ENCODE measurements at places on chromosomes 4 and X.

DNA sequence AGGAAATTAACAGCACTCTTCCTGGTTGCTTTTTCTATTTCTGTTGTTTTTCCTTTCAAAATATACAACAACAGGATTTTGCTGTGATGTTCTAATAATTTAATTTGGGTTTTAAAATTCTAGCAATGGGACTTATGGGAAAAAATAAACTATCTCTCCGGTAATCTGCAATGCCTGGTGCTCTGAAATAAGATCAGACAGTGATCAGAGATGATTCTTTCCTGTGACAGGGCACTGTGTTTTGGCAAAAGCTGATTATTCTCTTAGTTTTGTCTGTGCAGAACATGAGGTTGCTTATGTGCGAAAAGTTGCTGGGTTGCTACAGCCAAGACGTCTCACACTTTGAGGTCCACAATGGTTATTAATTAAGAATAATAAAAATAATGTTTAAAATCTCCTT lies 291.7 kb downstream of the FBXO8 start:
- H3K27me3 ChIP-seq: peaks cover 9% of the 10 kb centered on the region
- H3K27ac ChIP-seq: no peak overlapping the region
- H3K36me3 ChIP-seq: no peaks in the 10 kb centered on the region
- no peaks in the 10 kb centered on the region for H3K4me1 ChIP-seq
- no peak for ATAC-seq

- H3K4me3 ChIP-seq: no peak overlapping the region
- peaks cover 67% of the 10 kb centered on the region for H3K36me3 ChIP-seq
- no peaks in the 10 kb centered on the region for H3K4me1 ChIP-seq
These were observed 120.6 kb upstream of the NUDT6 start for GRCh38 chr4:123043013-123043412.

DNA sequence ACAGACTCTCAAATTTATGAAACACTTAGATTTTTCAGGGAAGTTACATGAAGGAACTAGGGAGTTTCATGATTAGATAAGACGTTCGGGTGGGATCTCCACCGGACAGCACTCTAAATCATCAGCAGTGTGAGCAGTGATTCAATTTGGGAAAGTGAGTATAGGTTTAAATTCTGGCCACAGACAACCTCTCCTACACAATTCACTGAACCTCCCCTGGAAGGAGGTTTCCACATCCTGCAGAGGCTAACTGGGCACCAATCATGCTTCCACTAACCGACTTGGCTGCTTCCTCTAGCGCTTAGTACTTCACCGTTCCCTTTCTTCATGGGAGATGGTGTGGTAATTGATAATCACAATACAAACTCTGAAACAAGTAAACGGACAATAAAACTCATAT lies 5.6 kb downstream of the CXCL9 start:
- no peaks in the 10 kb centered on the region for H3K27me3 ChIP-seq
- no peak for ATAC-seq
- no peak overlapping the region for H3K27ac ChIP-seq
- H3K36me3 ChIP-seq: no peaks in the 10 kb centered on the region
- H3K4me1 ChIP-seq: no peaks in the 10 kb centered on the region
- no peak overlapping the region for H3K4me3 ChIP-seq

- H3K27ac ChIP-seq: no peak overlapping the region
- ATAC-seq: no peak
- no peaks in the 10 kb centered on the region for H3K4me1 ChIP-seq
- H3K27me3 ChIP-seq: no peaks in the 10 kb centered on the region
- no peak overlapping the region for H3K4me3 ChIP-seq
- no peaks in the 10 kb centered on the region for H3K36me3 ChIP-seq
These were observed 123.7 kb downstream of the COX18 start for GRCh38 chr4:72945719-72946336.

DNA sequence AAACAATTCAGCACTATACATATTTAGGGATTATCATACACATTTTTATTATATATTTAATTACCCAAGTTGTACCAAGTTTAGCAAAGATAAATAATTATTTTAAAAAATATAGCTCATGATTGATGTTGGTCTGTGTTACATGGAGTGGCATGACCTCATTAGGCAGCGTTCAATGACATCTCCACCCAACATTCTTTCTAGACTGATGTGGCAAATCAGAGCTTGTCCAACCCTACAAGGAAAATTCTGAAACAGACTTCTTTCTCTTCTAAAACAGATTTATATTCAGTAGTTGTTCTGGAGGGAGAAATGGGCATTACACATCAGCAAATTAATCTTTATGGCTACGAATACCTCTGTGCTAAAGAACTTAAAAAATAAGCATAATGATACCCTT lies 189.7 kb downstream of the PDGFC start:
- no peak overlapping the region for H3K27ac ChIP-seq
- H3K27me3 ChIP-seq: no peaks in the 10 kb centered on the region
- H3K4me3 ChIP-seq: no peak overlapping the region
- H3K4me1 ChIP-seq: no peaks in the 10 kb centered on the region

- ATAC-seq: no peak
- no peaks in the 10 kb centered on the region for H3K36me3 ChIP-seq
- no peak overlapping the region for H3K4me3 ChIP-seq
- no peaks in the 10 kb centered on the region for H3K27me3 ChIP-seq
- no peaks in the 10 kb centered on the region for H3K4me1 ChIP-seq
These were observed 16.0 kb upstream of the MID1 start for GRCh38 chrX:10636337-10636736.

- H3K27ac ChIP-seq: no peak overlapping the region
- H3K27me3 ChIP-seq: no peaks in the 10 kb centered on the region
- no peaks in the 10 kb centered on the region for H3K4me1 ChIP-seq
These were observed 30.2 kb downstream of the NEK1 start for GRCh38 chr4:169582203-169582602.

DNA sequence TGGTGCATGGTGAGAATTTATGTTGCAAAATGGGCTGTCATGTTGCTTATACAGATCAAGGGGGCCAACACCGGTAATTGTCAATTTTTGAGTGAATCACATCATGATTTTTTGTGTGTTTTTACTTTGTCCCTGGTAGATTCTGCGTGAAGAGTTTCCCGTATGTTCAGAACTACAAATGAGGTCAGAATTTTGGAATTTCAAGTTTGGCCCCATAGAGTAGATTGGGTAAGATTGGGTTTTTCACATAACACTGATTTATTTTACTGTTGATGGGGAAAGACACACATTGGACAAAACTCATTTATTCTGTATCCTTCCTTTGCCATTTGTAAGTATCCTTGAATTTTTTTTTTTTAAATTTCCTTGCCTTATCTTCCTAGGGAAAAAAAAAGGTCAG lies 158.5 kb upstream of the MXRA5 start:
- no peak overlapping the region for H3K4me3 ChIP-seq
- H3K36me3 ChIP-seq: no peaks in the 10 kb centered on the region
- no peak overlapping the region for H3K27ac ChIP-seq
- no peak for ATAC-seq
- H3K4me1 ChIP-seq: no peaks in the 10 kb centered on the region

DNA sequence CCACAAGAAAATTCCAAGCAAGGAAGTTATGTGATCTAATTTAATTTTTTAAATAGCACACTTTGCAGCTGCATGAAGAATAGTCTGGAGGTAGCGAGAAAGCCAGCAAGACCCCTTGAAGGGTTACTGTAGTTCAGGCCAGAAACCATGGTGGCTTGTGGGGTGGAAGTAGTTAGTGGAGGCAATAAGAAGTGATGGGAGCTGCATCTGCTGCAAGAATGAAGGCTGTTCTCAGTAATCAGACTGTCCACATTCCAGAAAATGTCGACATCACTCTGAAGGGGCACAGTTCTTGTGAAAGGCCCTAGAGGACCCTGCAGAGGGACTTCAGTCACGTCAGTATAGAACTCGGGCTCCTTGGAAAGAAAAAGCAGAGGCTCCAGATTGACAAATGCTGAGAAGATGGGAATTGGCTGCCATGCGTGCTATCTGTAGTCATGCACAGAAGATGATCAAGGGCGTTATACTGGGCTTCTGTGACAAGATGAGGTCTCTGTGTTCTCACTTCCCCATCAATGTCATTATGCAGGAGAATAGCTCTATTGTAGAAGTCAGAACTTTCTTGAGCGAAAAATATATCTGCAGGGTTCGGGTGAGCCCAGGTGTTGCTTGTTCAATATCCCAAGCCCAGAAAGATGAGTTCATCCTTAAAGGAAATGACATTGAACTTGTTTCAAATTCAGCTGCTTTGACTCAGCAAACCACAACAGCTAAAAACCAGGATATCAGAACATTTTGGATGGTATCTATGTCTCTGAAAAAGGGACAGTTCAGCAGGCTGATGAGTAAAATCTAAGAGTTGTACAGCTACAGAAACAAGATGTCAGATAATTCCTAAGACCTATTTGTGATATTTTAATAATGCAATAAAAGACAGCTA lies 254.2 kb downstream of the CBR4 start:
- no peak overlapping the region for H3K4me3 ChIP-seq
- H3K4me1 ChIP-seq: no peaks in the 10 kb centered on the region
- no peaks in the 10 kb centered on the region for H3K36me3 ChIP-seq
- no peak for ATAC-seq

DNA sequence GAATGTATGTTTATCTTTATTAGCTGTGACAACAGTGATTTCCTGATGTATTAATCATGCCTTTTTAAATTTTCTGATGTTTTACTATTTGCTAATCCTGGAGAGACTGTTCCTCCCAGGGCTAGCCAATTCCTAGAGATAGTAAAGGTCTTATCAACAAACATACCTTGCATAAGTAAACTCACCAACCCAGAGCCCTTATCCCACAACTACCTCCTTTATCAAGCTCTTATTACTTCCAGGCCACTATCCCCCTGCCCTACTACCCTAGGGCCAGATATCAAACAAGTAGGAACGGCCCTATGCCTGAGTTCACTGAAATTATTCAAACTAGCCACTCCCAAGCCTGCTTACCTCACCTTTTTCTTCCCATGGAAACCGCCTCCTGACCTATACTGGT lies 58.2 kb upstream of the NPNT start:
- H3K4me3 ChIP-seq: no peak overlapping the region
- no peaks in the 10 kb centered on the region for H3K27me3 ChIP-seq

- no peaks in the 10 kb centered on the region for H3K36me3 ChIP-seq
- peaks cover 17% of the 10 kb centered on the region for H3K27me3 ChIP-seq
- no peak for ATAC-seq
- H3K4me1 ChIP-seq: no peaks in the 10 kb centered on the region
- H3K4me3 ChIP-seq: no peak overlapping the region
These were observed 566.2 kb downstream of the MID1IP1 start for GRCh38 chrX:39367416-39367815.

DNA sequence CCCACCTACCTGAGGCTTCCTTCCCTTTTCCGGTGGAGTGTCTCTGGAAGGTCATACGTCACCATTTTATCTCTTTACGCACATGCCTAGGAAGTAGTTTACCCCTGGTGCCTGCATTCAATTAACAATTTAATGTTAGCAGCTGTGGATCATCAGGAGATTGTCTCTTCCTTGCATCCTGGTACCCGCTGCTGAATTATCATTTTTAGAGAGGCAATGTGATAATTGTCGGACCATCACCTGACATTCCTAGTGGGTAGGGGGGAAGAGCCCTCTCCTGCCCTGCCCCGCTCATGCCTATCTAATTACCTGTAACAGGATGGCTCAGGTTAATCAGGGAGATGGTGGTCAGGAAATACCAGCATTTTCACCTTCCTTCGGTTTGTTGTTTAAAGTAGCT lies 863.6 kb downstream of the RPA4 start:
- H3K4me3 ChIP-seq: no peak overlapping the region
- H3K27ac ChIP-seq: no peak overlapping the region
- H3K4me1 ChIP-seq: no peaks in the 10 kb centered on the region
- no peaks in the 10 kb centered on the region for H3K36me3 ChIP-seq

- ATAC-seq: no peak
- no peaks in the 10 kb centered on the region for H3K27me3 ChIP-seq
- H3K27ac ChIP-seq: no peak overlapping the region
- H3K4me3 ChIP-seq: no peak overlapping the region
- H3K36me3 ChIP-seq: peaks cover 32% of the 10 kb centered on the region
These were observed 6.7 kb downstream of the BBS12 start for GRCh38 chr4:122739174-122739573.

DNA sequence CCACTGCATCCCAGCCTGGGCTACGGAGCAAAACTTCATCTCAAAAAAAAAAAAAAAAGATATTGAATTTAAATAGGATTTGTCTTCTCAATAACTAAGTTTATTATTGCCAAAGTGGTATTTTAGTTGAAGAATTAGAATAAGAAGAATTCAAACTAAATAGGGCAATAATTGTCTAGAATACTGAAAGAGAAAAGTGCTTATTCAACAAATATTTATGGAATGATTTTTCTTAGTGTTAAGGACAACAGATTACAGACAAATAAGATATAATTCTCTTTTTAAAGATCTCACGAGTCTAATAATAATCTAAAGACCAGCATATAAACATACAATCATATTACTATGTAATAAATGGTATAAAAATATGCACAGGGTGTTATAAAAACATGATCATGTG lies 33.6 kb upstream of the ZFP42 start:
- no peak overlapping the region for H3K4me3 ChIP-seq
- H3K36me3 ChIP-seq: no peaks in the 10 kb centered on the region
- no peaks in the 10 kb centered on the region for H3K4me1 ChIP-seq
- no peaks in the 10 kb centered on the region for H3K27me3 ChIP-seq

- ATAC-seq: no peak
- H3K27ac ChIP-seq: no peak overlapping the region
- no peaks in the 10 kb centered on the region for H3K27me3 ChIP-seq
- H3K36me3 ChIP-seq: peaks cover 13% of the 10 kb centered on the region
- no peak overlapping the region for H3K4me3 ChIP-seq
These were observed 4.2 kb downstream of the PDHA1 start for GRCh38 chrX:19347916-19348315.

DNA sequence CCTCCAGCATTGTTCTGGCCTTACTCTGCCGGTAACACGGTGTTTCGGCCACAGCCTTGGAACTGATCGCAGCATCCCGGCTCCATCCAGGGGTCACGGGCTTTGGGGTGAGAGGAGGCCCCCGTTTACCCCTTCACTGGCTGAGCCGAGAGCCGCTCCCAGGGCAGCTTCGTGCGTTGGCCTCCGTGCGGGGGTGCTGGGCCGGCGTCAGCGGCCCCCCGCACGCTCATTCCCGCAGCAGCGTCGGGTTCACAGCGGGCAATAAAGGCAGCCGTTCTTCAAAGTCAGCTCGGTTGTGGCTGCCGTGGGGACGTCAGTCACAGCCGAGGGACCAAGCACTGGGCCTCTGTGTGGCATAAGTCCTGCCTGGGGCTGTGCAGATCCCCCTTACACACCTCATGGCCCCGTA lies 25.3 kb upstream of the PLCXD1 start:
- peaks cover 14% of the 10 kb centered on the region for H3K36me3 ChIP-seq
- H3K4me3 ChIP-seq: no peak overlapping the region
- no peak for ATAC-seq
- peaks cover 5% of the 10 kb centered on the region for H3K4me1 ChIP-seq
- H3K27ac ChIP-seq: no peak overlapping the region
- H3K27me3 ChIP-seq: no peaks in the 10 kb centered on the region

DNA sequence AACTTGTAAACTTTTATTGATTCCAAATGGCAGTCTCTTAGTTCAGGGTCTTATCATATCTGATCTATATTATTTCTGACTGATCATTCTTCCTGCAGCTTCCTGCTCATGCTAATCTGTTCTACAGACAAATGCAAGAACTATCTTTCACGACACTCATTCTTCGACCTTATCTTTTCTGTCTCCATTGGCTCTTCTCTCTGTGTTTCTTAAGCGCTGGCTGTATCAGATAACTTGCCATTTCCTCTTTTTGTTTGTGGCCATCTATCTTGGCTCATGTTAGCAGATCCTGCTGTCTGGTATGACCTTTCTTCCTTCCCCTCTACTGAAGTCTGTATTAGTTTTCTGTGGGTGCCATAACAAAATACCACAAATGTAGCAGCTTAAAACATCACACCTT lies 230.5 kb upstream of the PUDP start:
- H3K27ac ChIP-seq: no peak overlapping the region
- H3K27me3 ChIP-seq: no peaks in the 10 kb centered on the region
- H3K4me3 ChIP-seq: no peak overlapping the region
- H3K36me3 ChIP-seq: no peaks in the 10 kb centered on the region
- peaks cover 5% of the 10 kb centered on the region for H3K4me1 ChIP-seq
- ATAC-seq: no peak

Measured in stimulated activated memory B cell treated with anti-CD40 and anti-IgM and Interleukin-4, amounts not matched to agents 10 μg/mL and 1 μg/mL and 100 μg/mL, for 72 hours (primary cell).